ENCODE measurements at places on chromosomes 12 and 14.

DNA sequence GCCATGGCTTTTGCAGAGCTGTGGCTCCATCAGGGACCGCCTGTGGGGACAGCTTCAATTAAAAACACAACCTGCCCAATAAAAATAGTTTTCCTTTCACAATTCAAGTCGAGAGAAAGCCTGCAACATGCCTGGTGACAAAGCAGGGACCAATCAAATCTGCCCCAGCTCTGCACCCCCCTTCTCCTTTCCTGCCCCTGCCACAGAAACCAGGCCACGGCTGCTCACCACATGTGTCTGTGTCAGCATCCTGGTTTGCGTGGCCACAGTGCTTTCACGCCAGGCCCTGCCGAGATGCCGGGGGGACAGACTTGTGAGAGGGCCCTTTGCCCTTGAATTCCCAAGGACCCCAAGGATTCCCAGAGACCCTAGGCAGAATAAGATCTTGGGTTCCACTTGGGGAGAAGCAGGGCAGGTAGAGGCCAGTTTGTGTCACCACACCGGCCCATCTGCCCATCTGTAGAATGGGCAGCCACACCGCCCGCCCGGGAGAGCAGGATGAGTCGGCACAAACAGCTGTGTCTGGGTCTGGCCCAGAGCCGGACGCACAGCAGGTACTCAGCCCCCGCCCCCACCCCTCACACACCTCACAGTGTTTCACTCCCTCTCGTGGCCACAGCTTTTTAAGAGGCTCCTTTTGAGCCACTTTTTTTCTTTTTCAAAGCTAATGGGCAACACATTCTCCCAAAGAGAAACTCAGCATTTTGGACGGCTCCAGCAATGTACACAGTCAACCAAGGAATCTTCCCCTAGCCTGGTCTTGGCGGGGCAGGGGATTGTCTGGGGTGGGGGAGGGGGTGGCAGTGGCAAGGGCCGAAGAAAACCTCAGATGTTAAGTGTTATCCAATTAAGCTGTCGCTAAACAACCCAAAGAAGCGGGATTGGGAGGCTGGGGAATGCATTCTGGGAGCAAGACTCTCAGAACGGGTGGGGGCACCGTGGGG lies 41.5 kb downstream of the BCL11B start:
- DNase-seq, result peak; percentile 67

- DNase-seq, result no peak
Measured at GRCh38 chr12:27497446-27497845, 26.6 kb upstream of the PPFIBP1 start.

DNA sequence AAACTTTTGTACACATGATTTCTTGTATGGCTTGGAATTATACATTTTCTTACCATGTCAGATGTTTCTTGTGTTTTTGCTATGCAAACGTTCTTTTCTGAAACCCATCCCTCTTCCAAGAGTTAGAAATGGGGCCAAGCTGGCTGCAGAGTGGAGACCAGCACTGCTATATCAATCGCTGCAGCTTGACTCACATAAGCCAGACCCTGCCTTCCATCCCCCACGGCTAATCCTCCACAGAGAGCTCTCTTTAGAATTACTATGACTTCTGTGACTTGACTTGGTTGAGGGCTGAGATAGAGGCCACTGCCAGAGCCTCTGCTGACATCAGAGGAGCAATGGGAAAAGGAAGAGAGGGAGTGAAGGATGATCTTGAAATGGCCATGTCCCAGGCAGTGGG lies 147.9 kb downstream of the DACT1 start:
- DNase-seq, result no peak

GRCh38 chr12:27436029-27436428 lies 10.5 kb upstream of the SMCO2 start:
- DNase-seq, result no peak

DNA sequence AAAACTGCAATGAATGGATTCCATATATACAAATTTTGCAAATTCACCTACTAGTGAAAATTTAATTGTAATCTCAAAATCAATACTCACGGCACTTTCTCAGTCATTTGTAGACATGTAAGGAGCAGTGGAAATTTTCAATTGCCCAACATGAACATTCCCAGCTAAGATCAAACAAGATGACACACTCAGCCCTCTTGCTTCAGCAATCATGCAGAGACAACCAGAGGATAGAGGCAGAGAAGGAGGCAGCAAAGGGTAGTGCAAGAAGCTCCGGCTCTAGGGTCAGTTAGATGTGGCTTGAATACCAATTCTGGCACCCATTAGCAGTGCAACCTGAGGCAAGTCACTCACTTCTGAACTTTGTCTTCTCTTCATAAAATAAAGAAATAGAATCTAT lies 91.5 kb upstream of the SLC35F4 start:
- DNase-seq, result no peak

DNA sequence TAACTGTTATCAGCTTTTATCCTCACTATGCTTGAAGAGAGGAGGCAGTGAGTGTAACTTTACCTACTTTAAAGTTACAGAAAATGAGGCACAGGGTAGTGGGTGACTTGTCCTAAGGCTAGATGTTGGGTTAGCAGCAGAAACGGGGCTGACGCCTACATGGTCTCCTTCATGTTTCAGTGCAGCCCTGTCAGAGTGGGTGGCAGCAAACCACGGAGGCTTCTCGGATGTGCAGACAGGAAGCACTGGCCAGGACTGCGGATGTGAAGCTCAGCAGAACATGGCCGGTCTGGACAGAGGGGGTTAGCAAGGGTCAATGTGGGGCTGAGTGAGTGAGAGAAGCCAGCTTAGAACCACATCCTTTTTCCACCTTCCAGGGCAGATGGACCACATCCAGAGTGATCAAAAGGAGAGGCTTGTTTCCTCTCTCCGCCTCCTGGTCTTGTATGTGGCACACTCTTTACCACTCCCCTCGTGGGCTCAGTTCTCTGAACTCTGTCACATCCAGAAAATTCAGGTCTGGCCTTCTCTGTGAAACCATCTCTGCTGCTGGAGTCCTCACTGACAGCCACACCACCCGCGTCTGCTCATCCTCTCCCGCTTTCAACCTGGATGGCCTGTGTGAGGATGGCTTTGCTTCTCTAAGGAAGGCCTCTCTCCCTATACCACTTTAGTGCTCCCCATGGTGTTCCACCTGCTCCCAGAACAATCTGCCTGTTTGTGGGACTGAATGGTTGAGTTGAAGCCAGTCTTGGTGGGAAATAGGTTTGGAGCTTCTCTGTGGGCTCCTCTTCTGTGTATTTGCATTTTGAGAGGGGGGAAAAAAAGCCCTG lies 14.1 kb downstream of the SUSD6 start:
- peak; percentile 66 for DNase-seq

DNA sequence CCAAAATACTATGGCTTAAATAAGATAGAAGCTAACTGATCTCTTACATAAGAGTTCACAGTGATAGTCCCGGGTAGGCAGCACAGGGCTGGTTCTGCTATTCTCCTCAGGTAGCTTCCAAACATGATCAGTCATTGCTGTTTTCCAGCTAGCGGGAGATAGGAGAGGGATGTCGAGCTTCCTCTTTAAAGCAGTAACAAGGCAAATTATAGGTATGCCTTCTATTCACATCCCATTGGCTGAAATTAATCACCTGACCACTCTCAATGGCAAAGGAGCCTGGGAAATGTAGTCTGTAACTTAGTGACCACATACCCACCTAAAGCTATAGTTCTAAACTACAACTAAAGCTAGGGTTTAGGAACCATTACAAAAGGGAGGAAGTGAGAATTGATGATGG lies 34.5 kb upstream of the VRK1 start:
- no peak for DNase-seq

- DNase-seq, result no peak
Measured at GRCh38 chr12:89140141-89140540, 212.2 kb downstream of the DUSP6 start.

- DNase-seq, result no peak
Measured at GRCh38 chr12:109952873-109953272, 43.3 kb downstream of the GIT2 start.

DNA sequence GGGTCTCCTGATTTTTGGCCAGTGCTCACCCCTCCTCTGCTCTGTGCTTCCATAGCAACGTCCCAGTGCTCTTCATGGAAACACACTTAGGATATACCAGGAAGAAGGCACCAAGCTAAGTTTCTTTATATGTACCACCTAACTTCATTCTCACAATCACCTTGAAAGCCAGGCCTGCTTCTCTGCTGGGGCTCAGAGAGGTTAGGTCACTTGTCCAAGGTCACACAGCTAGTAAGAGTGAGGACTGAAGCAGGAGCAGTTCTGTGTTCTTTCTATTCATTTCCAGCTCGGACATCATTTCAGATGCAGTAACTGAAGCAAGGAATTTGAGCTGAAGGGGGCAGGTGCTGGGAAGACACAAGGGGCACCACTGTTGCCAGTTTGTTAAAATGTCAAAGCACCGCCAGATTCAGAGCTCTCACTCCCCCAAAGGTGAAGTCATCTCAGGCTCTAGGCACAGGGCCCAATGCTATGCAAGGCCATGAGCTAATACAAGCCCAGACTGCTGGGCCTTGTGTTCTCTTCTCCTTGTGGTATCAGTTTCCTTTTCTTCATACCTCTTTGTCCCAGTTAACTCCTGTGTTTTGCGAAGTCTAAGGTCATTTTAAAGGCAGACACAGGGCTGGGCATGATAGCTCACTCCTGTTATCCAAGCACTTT lies 19.7 kb upstream of the YY1 start:
- DNase-seq, result no peak

GRCh38 chr14:98173305-98173704 lies 1098.7 kb downstream of the BCL11B start:
- no peak for DNase-seq

DNA sequence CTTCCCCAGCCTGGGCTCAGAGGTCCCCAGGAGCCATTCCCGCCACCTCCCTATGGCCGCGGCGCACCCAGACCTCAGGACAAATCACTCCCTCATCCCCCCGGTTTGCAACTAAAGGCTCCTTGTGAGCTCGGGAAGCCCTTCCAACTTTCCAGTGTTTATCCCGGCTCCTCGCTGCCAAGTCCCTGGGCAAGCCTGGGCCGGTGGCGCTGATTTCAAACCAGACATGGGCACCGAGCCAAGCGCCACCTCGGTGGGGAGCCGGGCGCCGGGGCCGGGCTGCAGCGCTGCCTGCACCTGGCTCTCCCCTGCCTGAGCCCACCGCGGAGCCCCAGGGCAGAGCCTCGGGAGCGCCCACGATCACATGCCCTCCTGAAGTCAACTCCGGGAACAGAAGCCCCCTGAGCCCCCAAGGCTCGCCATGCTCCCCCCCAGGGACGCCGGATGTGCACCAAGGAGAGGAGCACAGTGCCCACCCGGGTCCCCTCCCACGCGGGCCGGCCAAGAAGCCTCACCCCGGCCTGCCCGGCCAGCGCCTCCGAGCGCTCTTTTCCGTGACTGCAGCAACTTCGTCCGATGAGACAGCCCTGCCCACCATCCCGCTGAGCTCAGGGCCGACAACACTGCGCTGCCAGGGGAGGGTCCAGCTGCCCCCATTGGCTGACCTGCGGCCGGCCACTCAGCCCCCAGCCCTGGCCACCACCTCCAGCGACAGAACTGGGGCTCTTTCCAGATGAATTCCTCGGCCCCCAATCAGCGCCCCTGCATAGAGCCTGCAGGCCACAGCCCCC lies 50.0 kb downstream of the NCOR2 start:
- DNase-seq, result no peak

DNA sequence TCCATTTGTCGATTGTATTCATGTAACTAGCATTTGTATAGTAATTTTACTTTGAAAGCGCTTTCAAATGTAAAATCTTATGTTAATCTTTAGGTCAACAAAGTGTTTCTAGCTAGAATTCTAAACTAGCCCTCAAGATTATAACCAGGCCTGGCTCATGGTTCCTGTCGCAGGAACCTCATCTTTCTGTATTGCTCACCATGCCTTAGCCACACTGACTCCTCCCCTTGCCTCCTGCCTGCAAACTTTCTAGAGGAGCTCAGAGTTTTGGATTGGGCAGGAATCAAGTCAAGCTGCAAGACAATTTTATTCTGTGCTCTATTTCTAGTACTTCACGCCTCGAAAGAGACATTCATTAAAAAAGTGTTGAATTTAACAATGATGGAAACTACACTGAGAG lies 99.8 kb downstream of the TGFB3 start:
- DNase-seq, result no peak

DNA sequence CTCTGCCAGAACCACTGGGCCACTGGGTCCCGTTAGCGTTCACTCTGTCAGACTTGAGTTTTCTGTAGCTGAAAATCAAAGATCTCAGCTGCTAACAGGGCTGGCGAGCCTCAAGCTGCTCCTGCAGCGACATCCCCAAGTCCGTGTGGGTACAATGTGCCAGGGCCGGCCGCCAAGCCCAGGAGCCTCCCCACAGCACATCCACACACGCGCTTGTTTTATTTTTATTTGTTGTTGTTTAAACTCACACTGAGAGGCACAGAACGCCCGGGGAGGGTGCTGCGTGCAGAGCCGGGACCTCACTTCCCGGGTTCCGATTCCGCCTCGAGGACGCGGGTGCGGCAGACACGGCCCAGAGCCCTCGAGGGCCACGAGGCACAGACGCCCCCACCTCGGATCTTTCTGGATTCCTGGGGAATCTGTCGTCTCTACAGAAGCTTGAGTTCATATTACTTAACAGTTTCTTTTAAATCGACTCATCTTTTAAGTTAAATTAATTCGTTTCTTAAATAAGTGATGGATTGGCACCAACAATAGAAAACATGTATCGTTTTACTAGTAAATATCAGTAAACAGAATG lies 9.3 kb downstream of the GALNT9 start:
- no peak for DNase-seq

DNA sequence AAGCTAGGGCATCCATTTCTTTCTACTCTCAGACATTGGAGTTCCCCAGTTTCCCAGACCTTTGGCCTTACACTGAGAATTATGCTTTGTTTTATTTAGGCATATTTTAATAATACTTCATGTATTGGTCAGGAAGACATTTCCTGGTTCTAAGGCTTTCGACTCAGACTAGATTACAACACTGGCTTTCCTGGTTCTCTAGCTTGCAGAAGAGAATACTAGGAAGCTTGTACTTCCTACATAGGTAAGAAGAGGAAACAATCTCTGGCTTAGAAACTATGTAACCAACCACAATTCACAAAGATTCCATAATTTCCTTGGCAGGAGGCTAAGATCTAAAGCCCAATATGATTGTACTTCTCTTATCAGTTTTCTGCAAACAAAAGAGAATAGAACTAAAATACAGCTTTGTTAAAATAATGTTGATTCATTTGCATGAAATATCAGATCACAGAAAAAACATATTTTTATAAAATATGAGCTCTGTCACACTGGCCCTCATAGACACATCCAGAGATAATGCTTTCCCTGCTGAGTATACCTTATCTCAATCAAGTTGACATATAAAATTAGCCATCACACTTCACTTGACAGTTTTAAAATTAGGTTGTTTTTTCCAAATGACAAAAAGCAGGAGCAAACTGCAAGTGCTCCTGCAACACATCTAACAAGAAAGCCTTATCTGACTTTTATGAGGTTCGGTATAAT lies 30.5 kb downstream of the CLEC2D start:
- DNase-seq, result no peak

GRCh38 chr12:121009741-121010140 lies 6.5 kb downstream of the C12orf43 start:
- DNase-seq, result no peak

GRCh38 chr12:31773223-31773750 lies 44.5 kb upstream of the AMN1 start:
- no peak for DNase-seq

- no peak for DNase-seq
Measured at GRCh38 chr14:32307881-32308582, 21.1 kb upstream of the AKAP6 start.

GRCh38 chr14:84225268-84225667 lies 1304.7 kb upstream of the FLRT2 start:
- no peak for DNase-seq
